ENCODE measurements at places on chromosomes 11 and 22.

- DNase-seq = no peak
Measured at GRCh38 chr11:57214098-57214417, 23.0 kb downstream of the APLNR start.

GRCh38 chr11:2375964-2376551 is 1.1 kb upstream of the CD81 start:
- DNase-seq = no peak

GRCh38 chr22:29621761-29622526 is 18.5 kb downstream of the NF2 start:
- no peak for DNase-seq

GRCh38 chr11:72789493-72790131 is 4.2 kb downstream of the STARD10 start:
- DNase-seq = no peak

DNA sequence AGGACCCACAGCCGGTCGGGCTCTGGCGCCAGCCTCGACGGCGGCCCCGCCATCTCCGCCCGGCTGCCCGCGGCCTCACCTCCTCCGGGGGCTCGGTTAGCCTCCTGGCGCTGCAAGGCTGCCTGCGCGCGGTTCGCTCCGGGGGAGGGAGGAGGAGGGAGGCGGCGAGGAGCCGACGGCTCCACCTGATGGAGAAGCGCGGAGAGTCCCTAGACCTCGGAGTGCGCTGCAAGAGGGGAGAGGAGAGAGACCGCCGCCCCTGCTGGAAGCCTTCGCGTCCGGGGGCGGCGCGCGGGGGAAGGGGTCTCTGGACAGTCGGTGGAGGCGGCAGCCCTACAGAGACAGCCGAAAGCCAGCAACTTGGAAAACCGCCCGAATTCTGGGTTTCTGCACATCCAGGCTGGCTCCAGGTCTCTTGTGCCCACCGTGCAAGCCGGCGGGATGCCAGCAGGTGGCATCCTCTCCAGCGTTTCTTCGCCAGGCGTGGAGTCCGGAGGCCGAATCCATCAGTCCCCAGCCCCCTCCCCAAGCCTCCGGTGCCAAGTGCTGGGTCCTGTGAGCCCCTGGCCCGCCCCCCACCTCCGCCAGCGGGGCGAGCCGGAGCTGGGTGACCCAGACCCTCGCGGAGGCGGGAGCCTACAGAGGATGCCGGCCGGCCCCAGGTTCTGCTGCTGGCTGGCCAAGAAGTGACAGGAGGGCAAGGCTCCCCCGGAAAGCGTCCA is 2.9 kb upstream of the KIRREL3 start:
- DNase-seq = peak; percentile 93

- no peak for DNase-seq
Measured at GRCh38 chr11:128089962-128090361, 497.4 kb downstream of the ETS1 start.

GRCh38 chr22:49097171-49097925 is 730.3 kb downstream of the BRD1 start:
- DNase-seq = no peak

DNA sequence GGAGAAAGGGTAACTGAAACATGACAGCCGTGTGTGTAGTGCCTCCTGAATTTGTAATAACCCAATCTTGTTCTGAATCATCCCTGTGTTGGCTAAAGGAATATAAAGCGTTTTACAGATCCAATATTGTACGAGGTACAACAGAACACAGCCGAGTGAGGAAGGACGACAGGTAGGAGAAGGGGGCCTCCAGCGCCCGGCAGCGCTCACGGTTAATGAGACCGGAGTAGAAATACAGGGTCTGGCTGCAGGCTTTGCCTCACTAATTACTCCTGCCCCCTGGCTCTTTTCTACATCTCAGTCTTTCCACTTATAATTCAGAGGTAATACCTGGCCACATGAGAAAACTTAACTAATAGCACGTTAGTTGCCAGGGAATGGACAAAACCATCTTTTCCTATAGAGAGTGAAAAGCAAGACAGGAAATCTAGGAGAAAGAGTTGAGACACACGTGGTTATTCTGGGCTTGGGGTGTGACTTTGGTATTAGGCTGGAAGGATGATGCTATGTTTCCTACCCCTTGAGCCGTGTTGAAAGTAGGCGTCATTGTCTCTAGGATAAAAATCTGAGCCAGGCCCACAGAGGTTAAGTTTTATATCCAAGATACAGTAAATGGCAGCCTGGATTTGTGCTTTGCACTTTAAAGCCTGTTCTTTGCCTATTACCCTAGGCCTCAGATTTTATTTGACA is 54.1 kb downstream of the GRIK4 start:
- no peak for DNase-seq

GRCh38 chr22:47276450-47276820 is 514.0 kb downstream of the TBC1D22A start:
- no peak for DNase-seq

DNA sequence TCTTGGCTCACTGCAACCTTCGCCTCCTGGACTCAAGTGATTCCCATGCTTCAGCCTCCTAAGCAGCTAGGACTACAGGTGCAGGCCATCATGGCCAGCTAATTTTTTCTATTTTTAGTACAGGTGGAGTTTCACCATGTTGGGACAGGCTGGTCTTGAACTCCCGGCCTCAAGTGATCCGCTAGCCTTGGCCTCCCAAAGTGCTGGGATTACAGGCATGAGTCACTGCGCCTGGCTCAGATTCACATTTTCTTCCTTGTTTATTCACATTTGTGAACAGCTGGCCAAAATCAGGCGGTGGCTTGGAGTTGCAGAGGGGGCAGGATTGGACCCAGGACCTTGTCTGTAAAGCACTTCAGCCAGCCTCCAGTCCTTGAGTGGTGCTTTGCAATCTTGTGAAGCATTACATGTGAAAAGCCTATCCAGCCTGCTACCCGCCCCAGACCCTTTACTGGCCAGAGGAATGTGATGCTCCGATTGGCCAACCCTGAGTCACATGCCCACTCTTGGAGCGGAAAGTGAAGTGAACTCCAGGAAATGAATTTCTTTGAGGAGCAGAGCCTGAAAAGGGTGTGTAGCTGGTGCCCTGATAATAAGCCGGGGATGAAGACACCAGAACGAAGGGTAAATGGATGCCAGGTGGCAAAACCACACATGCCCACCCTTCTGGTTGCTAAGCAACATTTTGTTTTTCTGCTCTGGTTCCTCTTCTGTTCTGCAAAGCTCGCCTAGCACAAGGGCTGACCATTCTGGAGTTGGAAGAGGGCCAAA is 62.6 kb upstream of the PTPRJ start:
- peak; percentile 58 for DNase-seq

GRCh38 chr22:31227186-31227585 is 15.1 kb downstream of the LIMK2 start:
- DNase-seq = no peak

GRCh38 chr11:46337626-46338345 is 9.5 kb upstream of the DGKZ start:
- no peak for DNase-seq

- DNase-seq = no peak
Measured at GRCh38 chr11:128361451-128362020, 225.8 kb downstream of the ETS1 start.

DNA sequence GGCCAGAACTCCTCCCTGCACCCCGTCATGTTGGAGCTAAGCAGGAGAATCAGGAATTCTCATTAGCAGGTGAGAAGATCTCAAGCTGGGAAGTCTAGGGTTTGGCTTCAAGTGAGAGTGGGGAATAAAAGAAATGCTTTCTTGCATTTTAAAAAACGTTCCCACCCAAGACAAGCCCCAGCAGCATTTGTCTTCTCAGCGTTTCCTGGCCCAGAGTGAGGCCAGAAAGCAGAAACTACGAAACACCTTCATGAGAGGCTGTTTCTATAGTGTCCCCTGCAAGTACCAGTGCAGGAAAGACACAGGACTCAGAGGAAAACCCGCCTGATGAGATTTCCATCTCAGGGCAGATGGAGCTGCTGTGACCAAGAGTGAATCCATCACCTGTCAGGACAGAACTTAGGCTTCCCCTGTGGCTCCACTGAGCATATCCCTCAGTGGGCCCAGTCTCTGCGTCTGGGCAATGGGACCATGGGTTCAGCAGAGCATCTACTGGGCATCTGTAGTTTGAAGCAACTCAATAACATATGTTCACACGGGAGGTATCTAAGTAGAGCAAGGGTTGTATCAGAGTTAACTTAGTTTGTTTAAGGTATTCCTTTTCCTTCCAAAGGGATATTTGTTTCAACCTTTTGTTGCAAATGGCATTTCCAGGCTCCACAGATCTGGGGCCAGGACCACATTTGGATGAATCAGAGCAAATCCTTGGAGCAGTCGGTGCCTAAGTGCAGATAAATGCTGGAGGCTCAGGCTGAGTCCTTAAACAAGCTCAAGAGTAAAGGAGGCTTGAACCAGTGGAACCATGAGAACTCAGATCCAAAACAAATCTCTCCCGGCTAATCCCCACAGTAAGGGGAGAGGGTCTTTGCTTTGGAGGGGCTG is 548.3 kb downstream of the MIAT start:
- no peak for DNase-seq

- DNase-seq = peak; percentile 7
Measured at GRCh38 chr11:29119707-29120618, 896.9 kb downstream of the KCNA4 start.

- no peak for DNase-seq
Measured at GRCh38 chr11:106249617-106250239, 172.3 kb downstream of the AASDHPPT start.

GRCh38 chr11:406796-407650 is 7.8 kb downstream of the SIGIRR start:
- peak; percentile 80 for DNase-seq

DNA sequence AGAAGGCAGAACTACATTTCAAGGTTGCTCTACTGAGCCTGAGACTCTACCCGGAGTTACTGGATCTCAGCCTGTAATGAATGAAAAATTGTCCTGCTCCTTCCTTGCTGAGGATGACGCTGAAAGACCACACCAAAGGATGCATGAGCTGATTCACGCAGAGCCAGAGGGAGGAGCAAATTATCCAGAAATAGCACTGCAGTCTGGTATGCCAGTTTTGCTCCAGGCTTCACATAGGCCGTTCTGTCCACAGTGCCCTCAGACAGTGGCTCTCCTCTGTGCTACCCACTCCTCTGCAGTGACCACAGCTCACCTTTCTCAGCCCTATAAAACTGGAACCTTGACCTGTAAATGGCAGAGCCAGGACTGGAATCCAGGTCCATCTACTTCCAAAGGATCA is 79.3 kb upstream of the GALNT18 start:
- no peak for DNase-seq

GRCh38 chr11:65791719-65792213 is 4.9 kb downstream of the OVOL1 start:
- no peak for DNase-seq

DNA sequence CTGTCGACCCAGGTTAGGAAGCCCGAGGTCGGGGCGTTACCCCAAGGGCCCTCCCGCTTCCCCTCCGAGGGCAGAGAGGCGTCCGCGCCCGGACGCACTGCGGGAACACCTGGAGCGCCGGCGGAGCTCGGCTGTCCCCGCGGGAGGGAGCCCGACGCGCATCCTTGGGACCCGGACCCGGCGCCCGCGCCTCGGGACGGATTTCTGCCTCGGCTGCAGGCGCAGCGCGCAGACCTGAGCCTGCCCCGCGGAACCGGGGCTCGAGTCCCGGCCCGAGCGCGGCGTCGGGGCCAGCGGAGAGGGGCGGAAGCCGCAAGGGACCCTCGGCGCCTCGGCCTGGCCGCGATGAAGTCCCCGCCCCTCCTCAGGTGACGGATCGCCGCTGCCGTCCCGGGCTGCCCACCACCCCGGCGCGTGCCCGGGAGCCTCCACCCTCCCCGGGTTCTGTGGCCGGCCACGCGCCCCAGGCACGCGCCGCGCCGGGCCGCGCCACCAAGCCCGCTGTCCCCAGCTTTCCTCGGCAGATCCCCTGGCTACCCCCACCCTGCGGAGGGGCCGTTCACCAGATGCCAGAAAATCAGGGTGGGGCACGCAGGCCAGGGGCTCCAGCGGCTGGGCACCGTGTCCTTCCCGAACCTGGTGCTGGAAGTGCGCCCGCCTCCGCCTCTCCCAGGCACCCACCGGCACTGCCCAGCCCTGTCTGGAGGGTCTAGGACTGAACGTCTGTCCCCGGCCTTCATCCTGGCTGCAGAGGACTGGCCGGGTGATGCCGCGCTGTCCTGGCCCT is 410 bp downstream of the GLB1L3 start:
- peak; percentile 83 for DNase-seq

GRCh38 chr11:114147375-114148012 is 88.0 kb downstream of the ZBTB16 start:
- no peak for DNase-seq

GRCh38 chr11:102413497-102413896 is 39.1 kb downstream of the TMEM123 start:
- no peak for DNase-seq

DNA sequence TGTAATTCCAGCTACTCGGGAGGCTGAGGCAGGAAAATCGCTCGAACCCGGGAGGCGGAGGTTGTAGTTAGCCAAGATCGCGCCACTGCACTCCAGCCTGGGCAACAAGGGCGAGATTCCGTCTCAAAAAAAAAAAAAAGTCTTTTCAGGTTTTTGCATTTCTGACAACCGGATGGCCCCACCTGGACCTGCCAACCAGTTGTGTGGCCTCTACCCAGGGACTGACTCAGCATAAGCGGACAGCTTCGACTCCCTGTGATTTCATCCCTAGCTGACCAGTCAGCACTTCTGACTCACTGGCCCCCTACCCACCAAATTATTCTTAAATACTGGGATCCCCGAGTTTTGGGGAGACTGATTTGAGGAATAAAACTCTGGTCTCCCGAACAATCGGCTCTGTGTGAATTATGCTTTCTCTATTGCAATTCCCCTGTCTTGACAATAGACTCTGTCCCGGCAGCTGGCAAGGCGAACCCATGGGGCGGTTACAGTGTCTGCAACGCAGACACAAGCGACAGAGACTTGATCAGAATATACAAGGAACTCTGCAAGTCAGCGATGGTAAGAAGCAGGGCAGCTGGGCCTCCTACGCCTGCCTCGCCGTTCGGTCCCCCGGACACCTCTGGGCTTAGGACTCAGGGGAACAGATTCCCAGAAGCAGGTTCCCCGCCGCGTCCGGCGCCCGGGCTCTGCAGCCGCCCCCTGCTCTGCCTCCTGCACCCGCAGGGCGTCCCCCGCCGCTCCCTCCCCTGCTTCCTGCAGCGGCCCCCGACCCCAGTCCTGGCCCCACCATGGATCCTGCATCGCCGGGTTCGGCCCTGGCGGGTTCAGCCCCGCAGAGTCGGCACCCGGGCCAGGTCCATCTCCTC is 741 bp upstream of the TALDO1 start:
- no peak for DNase-seq

GRCh38 chr22:33975841-33976240 is 55.6 kb upstream of the LARGE1 start:
- DNase-seq = no peak

- DNase-seq = no peak
Measured at GRCh38 chr11:20243974-20244373, 83.7 kb upstream of the DBX1 start.

GRCh38 chr22:50169774-50170341 is 673 bp upstream of the PANX2 start:
- no peak for DNase-seq

DNA sequence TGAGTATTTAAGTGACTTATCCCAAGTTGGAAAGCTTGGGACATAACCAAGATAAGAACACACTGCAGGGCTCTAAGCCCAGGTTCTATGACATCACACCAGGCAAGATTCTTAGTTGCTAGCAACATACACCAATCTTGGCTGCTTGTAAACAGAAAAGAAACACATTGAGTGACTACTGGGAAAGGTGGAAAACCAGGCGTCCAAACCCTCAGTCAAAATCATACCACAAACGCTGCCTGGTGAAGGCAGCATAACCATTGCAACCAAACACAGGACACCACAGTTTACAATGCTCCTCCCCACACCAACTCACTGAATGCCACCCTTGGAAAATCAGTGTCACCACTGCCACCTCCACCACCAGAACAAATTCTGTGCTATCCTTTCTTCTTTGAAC is 379.9 kb downstream of the TTC28 start:
- DNase-seq = no peak

GRCh38 chr11:12698048-12698447 is 23.8 kb downstream of the TEAD1 start:
- no peak for DNase-seq

Data from right kidney (tissue), 9 donors.